ENCODE measurements at places on chromosomes 13 and 19. TPM values are rescaled to one million over a fixed set of nuclear protein-coding genes. Genes with fewer than 3 reads are reported as not detected.

The ASF1B gene
- 0.84 TPM for total RNA-seq

The REXO1 gene
- total RNA-seq: 20.0 TPM

The RFPL4AL1 gene
- total RNA-seq: not detected

The ZNF724 gene
- 0.46 TPM for total RNA-seq

The F10 gene
- 4.9 TPM for total RNA-seq

The SLC7A10 gene
- total RNA-seq: not detected

The CPAMD8 gene
- 8.2 TPM for total RNA-seq

The ZIC2 gene
- total RNA-seq: not detected

The CIRBP gene
- 296 TPM for total RNA-seq

The OR1M1 gene
- total RNA-seq: not detected

The TMEM145 gene
- total RNA-seq: not detected

The FREM2 gene
- total RNA-seq: 2.2 TPM

The MEIOSIN gene
- total RNA-seq: not detected

The SYNGR4 gene
- total RNA-seq: not detected

The GALP gene
- total RNA-seq: not detected

The CCDC159 gene
- total RNA-seq: 9.2 TPM

The SULT2B1 gene
- not detected for total RNA-seq

The HIF3A gene
- total RNA-seq: 1.6 TPM

The VSIG10L gene
- total RNA-seq: 0.79 TPM

The RNF17 gene
- total RNA-seq: not detected

The PRODH2 gene
- total RNA-seq: not detected

The CRLF1 gene
- 14.5 TPM for total RNA-seq

The NXNL1 gene
- total RNA-seq: 0.46 TPM

The ATP1A3 gene
- total RNA-seq: not detected

The TGFB1 gene
- 10.7 TPM for total RNA-seq

Data from psoas muscle (tissue), 8 donors.